AML-193 (cell line): ENCODE measurements at places on chromosomes 6 and 20.

DNA sequence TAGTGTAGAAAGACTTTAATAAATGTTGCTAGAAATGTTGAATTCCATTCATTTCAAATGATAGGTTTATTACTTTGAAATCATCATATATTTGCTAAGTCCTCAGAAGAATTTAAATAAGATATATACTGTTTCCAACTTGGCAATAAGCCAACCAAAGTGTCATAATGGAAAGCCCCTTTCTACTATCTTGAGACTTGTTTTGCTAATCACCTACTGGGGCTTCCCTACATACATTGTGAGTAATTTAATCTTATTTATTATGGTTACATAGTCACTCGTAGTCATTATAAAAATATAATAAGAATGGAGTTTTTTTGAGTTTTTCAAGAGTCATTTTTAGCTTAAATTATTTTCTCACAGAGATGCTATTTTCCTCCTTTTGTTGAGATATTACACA lies 20.7 kb downstream of the COL19A1 start:
- DNase-seq, result no peak

DNA sequence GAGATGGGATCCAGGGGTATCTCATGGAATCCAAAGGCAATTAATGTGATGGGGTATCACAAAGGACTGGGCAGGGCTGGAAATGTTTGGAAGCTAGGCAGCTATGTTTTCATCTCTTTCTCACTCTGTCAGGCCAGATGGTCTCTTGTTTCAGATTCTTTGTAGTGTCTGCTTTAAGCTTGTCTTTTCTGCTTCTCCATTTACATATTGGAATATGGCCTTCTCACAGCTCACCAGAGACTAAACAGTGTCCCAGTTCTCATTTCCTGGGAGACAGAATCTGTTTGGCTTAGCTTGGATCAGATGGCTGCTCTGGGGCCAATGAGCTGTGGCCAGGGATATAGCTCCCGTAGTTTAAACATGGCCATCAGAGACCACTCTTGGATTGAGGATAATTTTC lies 78.9 kb downstream of the SLC35F1 start:
- no peak for DNase-seq

- no peak for DNase-seq
These were observed 301.1 kb upstream of the RNF217 start for GRCh38 chr6:124661097-124661661.

GRCh38 chr6:43987838-43988439 lies 139.3 kb downstream of the MRPL14 start:
- DNase-seq, result no peak

DNA sequence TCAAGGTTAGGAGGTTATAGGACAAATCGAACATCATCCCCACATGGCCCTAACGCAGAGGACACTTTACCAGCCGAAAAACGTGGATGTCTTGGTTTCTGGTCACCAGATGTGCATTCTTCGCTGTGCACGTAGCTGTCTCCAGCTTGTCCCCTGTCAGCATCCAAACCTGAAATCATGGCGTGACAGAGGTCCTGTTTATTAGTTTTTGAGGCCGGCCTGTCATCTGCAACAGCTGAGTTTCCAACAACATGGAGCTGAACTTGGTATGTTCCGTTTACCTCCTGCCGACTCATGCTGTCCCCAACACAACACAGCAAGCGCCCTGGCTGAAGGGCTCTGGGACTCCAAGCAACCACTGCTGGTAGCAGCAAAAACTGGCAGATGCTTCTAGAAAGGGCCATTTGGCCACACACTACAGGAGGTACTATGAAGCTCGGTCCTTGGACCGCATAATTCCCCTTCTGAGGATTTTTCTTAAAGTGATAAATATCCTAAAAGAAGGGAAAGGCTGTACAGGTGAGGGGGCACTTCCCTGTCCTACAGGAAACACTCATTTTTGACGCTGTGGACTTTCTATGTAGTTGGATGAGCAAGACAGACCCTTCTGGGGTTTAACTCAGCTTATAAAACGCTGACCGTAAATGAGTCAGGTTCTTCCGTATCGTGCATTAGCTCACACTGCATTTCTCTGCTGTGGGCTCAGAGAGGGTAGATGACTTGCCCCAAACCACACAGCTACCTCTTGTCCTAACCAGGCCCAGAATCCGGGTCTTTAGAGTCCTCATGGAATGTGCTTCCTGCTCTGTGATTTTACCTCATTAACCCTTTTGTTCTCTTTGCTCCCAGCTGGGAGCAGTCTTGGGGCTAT lies 79.7 kb upstream of the NFATC2 start:
- no peak for DNase-seq

GRCh38 chr6:141451181-141451510 lies 681.6 kb upstream of the GJE1 start:
- DNase-seq, result no peak

GRCh38 chr6:113980937-113981554 lies 10.1 kb upstream of the HDAC2 start:
- peak; percentile 63 for DNase-seq
